ENCODE measurements at places on chromosomes 6 and 20. TPM values are rescaled to one million over a fixed set of nuclear protein-coding genes. Genes with fewer than 3 reads are reported as not detected.
A peak's percentile ranks its signal among the peaks of the same experiment; 100 is the strongest.

DNA sequence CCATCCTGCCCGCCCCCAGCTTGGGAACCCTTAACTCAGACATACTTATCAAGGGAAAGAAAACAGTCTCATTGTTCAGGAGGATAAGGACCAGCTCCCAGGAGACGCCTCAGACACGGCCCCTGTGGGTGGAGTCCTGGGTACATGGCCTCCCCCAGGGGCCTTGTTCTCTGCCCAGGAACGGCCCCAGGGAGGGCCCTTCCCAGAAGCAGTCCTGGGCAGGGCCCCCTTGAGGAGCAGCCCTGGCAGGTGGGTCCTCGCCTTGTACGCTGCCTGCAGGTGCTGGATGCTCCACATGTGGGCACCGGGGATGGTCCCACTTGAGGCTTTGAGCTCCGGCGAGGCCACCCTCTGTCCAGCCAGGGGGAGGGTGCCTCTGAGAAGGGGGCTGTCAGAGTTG lies 4.5 kb upstream of the GATA5 start:
- DNase-seq: no peak

GRCh38 chr20:45322952-45323383 lies 14.9 kb upstream of the MATN4 start:
- peak; percentile 56 for DNase-seq

- peak; percentile 85 for DNase-seq
Observed at GRCh38 chr6:149028767-149029405, 282.1 kb downstream of the UST start.

DNA sequence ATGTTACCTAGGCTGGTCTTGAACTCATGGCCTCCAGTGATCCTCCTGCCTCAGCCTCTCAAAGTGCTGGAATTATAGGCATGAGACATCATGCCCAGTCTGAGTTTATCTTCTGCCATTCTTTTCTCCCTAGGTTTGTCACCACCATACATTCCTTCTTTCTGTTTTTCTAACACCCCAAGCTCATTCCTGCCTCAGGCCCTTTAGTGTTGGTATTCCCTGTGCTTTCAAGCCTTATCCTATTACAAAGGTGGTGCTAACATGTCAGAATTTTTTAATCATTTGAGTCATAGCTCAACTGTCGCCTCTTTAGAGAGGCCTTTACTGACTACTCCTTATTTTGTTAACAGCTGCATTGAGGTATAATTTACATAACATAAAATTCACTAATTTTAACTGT lies 221.1 kb upstream of the PRSS16 start:
- DNase-seq: peak; percentile 56

DNA sequence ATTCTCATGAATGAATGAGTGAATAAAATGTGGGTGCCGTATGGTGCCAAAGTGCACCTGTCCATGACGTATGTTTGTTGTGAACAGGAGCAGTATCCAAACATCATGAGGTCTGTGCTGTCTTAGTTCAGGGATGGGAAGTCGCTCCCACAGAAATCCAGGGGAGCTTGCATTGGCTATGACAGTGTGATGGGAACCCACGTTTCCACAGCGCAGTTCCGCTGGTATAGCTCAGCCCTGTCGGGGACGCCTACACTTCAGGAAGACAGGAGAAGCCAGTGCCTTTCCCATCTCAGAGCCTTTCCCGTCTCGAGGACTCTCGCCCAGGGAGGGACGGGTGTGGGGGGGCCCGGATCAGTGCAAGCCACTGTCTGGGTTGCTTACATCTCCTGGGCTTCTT lies 69.8 kb downstream of the DACT2 start:
- no peak for DNase-seq

GRCh38 chr6:125519367-125519766 lies 217.6 kb upstream of the HDDC2 start:
- DNase-seq: peak; percentile 57

The CAGE1 gene
- 0.11 TPM for total RNA-seq

All from Daoy (cell line).